CD4-positive, alpha-beta T cell (primary cell): ENCODE measurements at places on chromosomes 13 and 19.

DNA sequence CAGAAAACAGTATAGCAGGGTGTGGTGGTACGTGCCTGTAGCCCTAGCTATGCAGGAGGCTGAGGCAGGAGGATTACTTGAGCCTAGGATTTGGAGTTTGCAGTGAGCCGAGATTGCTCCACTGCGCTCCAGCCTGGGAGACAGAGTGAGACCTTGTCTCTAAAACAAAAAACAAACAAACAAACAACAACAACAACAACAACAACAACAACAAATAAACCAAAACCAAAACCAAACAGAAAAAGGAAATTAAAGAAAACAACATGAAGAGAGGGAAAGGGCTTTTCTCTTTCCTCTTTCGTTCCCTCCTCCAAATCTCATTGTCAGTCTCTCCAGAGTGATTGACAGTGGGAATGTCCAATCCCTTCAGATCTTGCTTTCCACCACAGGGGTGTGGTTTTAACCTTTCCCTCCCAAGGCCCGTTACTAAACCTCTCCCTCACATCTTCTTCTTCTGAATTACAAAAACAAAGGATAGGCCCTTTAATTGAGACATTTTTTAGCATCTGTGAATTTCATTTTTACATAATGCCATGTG lies 341.2 kb downstream of the HS6ST3 start:
- H3K4me1 ChIP-seq = no peaks in the 10 kb centered on the region
- no peak overlapping the region for H3K4me3 ChIP-seq
- H3K27me3 ChIP-seq = no peaks in the 10 kb centered on the region
- no peak for DNase-seq
- H3K27ac ChIP-seq = no peak overlapping the region

DNA sequence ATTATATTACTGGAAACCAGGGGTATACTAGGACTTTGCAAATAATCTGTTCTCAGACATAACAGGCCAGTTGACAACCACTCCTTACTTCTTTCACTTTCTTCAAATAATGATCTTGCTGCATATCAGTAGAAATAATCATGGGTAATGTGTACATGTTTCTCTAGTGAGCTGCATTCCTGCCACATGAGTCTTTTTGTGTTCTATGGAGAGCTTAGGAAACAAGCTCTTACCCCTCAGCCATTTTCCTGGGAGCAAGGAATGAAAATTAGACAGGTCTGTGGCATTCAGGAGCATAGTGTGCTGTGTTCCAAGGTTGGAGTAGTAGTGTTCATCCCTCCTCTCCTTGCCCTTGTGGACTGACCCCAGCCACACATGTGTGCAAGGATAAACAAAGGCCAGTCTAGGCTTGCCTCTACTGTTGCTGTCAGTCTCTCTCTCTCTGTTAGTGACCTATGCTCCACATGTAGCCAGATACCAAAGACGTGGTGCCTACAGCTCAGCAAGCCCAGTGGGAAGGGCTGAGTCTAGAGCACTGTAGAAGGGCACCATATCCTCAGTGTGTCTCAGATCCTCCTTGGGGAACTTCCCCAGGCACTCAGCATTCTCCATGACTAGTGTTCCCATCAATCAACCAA lies 11.5 kb upstream of the OXGR1 start:
- H3K27me3 ChIP-seq = no peaks in the 10 kb centered on the region
- no peak overlapping the region for H3K4me3 ChIP-seq
- H3K27ac ChIP-seq = no peak overlapping the region
- no peaks in the 10 kb centered on the region for H3K4me1 ChIP-seq
- DNase-seq = no peak

- H3K27ac ChIP-seq = no peak overlapping the region
- H3K4me1 ChIP-seq = no peaks in the 10 kb centered on the region
- no peak overlapping the region for H3K4me3 ChIP-seq
- H3K27me3 ChIP-seq = no peaks in the 10 kb centered on the region
- H3K36me3 ChIP-seq = no peaks in the 10 kb centered on the region
Measured at GRCh38 chr13:30038884-30039283, 188.5 kb upstream of the UBL3 start.

GRCh38 chr13:90787007-90787406 lies 560.5 kb upstream of the MIR17HG start:
- DNase-seq = no peak
- no peaks in the 10 kb centered on the region for H3K27me3 ChIP-seq
- no peaks in the 10 kb centered on the region for H3K4me1 ChIP-seq

DNA sequence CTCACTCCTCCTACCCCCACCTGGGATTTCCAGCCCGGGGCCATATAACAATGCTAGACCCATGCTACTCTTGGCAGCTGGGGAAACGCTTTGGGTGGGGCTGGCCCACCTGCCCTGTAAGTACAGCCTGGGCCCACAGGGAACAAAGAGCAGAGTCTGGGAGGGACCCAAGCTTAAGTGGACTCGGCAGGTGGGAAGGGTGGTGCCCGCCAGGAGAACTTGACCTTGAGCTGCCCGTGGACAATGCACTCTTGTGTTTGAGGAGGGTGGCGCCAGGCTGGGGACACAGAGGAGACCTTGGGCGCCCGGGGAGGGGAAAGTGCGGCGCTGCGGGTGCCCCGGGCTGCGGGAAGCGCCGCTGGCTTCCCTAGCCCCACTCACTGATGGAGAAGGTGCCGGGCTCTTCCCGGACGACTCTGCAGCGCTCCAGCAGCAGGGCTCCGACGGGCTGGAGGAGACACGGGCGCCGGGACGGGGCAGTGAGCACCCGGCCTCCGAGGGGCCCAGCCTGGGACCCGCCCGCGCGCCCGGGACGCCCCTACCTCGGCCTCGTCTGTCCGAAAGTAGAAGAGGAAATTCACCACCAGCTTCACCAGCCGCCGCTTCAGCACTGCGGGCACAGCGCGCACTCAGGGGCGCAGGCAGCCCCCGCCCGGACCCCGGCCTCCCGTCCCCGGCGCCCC lies 607 bp downstream of the PLEKHJ1 start:
- H3K27me3 ChIP-seq = no peaks in the 10 kb centered on the region
- peaks cover 27% of the 10 kb centered on the region for H3K36me3 ChIP-seq
- H3K4me1 ChIP-seq = peaks cover 69% of the 10 kb centered on the region
